ENCODE measurements at places on chromosomes 1 and 21. TPM values are rescaled to one million over a fixed set of nuclear protein-coding genes. Genes with fewer than 3 reads are reported as not detected.

The TFAP2E gene
- 1.8 TPM for total RNA-seq

The ITLN2 gene
- 1.5 TPM for total RNA-seq

The NR5A2 gene
- 2.8 TPM for total RNA-seq

The LMOD1 gene
- total RNA-seq = 20.8 TPM

The MOB3C gene
- total RNA-seq = 16.0 TPM

The PLA2G2F gene
- not detected for total RNA-seq

The FCER1A gene
- total RNA-seq = 0.89 TPM

The IGSF21 gene
- total RNA-seq = 1.2 TPM

The SEMA4A gene
- 41.3 TPM for total RNA-seq

The VN1R5 gene
- not detected for total RNA-seq

The PLA2G2D gene
- total RNA-seq = not detected

The LCE1A gene
- total RNA-seq = not detected

The GPR3 gene
- 0.29 TPM for total RNA-seq

The PDE9A gene
- total RNA-seq = 5.1 TPM

The FCRL5 gene
- total RNA-seq = 1.1 TPM

The FNDC10 gene
- 7.7 TPM for total RNA-seq

The S100A3 gene
- total RNA-seq = 1.7 TPM

The MAST2 gene
- 29.9 TPM for total RNA-seq

The TOMM20 gene
- total RNA-seq = 89.4 TPM

The CD5L gene
- 2.2 TPM for total RNA-seq

The TLR5 gene
- total RNA-seq = 14.7 TPM

The HPCAL4 gene
- total RNA-seq = 0.31 TPM

The SLAMF9 gene
- not detected for total RNA-seq

The CFHR3 gene
- total RNA-seq = 0.34 TPM

The NKAIN1 gene
- total RNA-seq = not detected

The HSD3B1 gene
- not detected for total RNA-seq

The GNG4 gene
- not detected for total RNA-seq

The CCDC27 gene
- not detected for total RNA-seq

The CD1E gene
- 0.16 TPM for total RNA-seq

The AVPR1B gene
- not detected for total RNA-seq

The LRRC8B gene
- 22.5 TPM for total RNA-seq

The LCE3D gene
- total RNA-seq = not detected

Data from left lung (tissue), 14 donors.